ENCODE measurements at places on chromosomes 3 and 15.

- DNase-seq: no peak
Measured at GRCh38 chr3:120763601-120764000, 21.1 kb downstream of the GTF2E1 start.

- DNase-seq: no peak
Measured at GRCh38 chr3:40216471-40216870, 93.0 kb upstream of the EIF1B start.

DNA sequence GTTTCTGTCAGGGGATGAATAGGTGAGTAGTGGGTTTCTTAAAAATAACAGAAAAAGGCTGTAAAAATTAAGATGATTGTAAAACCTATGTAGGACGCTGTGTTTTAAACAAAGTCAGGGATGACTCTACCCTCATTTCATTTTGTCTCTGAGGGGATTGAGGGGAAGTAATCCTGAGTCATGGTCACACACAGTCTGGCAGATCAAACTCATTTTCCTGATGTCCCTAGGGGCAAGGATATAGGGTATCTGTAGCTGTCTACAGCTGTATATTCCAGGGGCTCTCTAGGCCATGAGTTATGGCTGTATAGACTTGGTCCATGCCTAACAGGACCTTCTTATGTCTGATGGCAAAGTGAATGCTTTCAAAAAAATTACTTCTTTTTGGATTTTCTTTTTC is 421.1 kb downstream of the PDCD6IP start:
- DNase-seq: no peak

DNA sequence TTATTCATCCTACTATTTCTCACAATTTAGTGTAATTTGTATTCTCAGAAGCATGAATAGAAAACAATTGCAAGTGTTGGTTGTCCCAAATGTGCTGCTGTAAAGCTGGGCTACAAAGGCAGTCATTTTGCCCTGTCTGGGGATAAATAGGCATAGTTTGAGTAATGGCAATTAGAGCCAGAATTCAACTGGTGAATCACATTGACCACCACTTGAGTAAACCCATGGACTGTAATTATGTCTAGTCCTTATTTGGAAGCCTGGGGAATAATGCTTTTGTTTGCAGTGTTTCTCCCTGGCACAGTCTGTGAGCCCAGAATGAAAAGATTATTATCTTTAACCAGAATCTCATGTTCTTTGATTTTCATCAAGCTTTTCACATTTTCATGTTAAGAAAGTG is 30.5 kb upstream of the CHL1 start:
- DNase-seq: no peak

DNA sequence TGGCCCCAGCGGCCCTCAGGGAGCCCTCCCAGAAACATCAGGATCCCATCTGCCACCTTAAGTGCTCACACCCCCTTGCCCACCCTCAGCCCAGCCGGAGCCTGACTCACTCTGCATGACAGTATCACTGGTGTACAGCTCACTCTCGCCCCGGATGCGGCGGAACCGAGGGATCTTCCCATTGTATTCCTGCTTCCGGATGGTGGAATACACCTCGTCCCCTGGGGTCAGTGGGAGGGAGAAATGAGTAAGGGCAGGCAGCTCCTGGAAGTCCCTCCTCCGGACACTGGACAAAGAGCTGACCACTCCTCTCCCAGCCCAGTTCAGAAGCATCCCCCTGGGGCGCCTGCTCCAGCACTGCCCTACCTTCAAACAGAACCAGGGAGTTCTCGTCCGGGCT is 16.5 kb downstream of the SEMA7A start:
- DNase-seq: no peak

- no peak for DNase-seq
Measured at GRCh38 chr3:181629711-181630110, 82.0 kb upstream of the SOX2 start.

GRCh38 chr15:77186594-77187011 is 115.7 kb upstream of the TSPAN3 start:
- peak; percentile 20 for DNase-seq

DNA sequence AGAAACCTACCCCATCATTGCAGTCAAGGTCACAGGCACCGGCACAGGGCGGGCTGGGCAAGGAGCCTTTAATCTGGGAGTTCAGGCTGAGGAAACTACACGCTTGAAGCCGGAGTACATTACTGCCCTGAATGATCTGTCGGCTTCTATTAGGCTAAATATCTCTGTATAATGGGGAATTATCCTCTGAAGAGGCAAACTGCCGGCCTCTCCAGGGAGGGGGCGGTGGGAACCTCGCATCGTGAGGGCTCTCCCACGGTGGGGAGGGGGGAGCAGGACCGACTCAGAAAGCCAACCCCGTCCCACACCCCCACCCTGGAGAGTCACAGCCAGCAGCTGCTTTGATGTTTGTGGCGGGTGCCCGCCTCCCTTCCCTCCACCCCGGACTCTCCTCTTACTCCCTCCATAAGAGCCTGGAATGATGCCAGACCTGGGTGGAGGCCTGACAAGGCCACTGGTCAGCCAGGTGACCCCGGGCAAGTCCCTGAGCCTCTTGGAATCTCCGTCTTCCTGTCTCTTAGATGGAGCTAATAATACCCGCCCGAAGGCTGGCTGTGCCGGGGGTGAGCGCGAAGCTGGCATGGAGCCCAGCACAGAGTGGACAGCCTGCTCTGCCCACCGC is 63.4 kb upstream of the LINGO1 start:
- DNase-seq: no peak

DNA sequence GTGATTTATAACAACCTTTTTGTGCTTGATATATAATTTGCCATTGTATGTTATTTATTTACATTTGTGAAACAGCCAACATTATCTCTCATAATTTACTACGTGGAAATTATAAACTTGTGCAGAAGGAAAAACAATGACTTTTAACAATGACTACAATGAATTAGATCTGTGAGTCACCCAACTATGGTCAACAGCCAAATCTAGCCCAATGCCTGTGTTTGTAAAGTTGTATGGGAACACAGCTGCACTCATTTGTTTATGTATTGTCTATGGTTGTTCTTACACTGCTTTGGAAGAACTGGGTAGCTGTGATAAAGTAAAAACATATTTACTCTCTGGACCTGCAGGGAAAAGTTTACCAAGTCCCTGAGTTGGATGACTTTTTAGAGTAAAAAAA is 110.4 kb downstream of the OTOL1 start:
- no peak for DNase-seq

GRCh38 chr15:90124507-90124906 is 22.2 kb upstream of the IDH2 start:
- no peak for DNase-seq

DNA sequence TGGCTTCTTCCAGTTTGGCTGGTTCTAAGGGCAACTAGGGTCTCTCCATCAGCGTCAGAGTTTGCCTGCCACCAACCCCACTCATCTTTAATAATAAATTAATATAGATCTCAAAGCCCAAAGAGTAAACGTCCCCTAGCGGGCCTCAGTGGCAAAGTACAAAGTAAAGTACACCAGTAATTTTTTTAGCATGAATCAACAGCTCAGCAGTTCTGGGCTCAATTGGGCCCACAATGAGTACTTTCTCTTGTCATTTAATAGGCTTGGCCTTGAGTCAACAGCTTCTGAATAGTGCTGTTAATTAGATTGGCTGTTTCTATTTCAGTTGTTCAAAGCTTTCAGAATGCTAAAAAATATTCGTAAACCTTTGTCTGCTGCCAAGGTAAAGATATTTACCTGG is 89.0 kb upstream of the PFN2 start:
- DNase-seq: no peak

DNA sequence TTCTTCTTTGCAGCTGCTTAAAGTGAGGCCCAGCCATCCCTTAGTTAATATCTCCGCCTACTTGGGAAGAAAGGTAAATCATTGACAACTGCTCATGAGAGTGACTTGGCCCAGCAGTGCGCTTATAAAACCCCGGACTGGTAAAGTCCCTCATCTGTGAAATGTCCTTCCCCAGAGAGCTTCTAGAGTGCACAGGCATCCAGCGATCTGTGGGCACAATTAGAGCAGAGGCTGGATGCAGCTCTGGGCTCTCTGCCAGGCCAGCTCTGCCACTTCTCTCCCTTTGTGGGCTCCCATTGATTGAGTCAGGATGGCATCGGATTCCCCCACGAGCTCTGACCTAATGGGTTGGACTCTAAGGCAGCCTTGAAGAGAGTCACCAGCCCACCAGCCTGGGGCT is 219.0 kb upstream of the LINGO1 start:
- DNase-seq: no peak

DNA sequence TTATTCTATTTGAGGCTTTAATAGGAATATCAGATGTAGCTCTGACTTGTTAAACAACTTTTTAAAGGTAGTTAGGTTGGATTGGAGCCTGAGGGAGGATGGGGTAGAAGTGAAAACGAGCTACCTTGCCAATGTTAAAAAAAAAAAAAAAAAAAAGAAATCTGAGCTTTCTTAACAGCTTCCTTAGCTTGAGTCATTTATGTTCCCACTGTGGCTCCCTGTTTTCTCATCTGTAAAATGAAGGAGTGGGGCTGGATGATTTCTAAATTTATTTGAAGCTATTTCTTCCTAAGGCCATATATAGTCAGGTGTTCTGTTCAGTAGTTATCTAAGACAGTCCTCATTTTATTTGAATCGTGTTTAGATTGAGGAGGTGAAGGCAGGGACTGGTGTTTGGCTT is 105.7 kb downstream of the EDEM1 start:
- no peak for DNase-seq

- DNase-seq: peak; percentile 61
Measured at GRCh38 chr3:186025161-186025560, 83.7 kb downstream of the ETV5 start.

GRCh38 chr3:6449099-6449498 is 411.8 kb upstream of the GRM7 start:
- DNase-seq: no peak

- no peak for DNase-seq
Measured at GRCh38 chr3:139640456-139640855, 37.3 kb downstream of the NMNAT3 start.

- DNase-seq: peak; percentile 81
Measured at GRCh38 chr15:80160570-80161156, 7.9 kb downstream of the FAH start.

GRCh38 chr15:68935400-68935937 is 5.1 kb downstream of the SPESP1 start:
- no peak for DNase-seq

- DNase-seq: no peak
Measured at GRCh38 chr3:70770650-70771049, 458.2 kb upstream of the MDFIC2 start.

DNA sequence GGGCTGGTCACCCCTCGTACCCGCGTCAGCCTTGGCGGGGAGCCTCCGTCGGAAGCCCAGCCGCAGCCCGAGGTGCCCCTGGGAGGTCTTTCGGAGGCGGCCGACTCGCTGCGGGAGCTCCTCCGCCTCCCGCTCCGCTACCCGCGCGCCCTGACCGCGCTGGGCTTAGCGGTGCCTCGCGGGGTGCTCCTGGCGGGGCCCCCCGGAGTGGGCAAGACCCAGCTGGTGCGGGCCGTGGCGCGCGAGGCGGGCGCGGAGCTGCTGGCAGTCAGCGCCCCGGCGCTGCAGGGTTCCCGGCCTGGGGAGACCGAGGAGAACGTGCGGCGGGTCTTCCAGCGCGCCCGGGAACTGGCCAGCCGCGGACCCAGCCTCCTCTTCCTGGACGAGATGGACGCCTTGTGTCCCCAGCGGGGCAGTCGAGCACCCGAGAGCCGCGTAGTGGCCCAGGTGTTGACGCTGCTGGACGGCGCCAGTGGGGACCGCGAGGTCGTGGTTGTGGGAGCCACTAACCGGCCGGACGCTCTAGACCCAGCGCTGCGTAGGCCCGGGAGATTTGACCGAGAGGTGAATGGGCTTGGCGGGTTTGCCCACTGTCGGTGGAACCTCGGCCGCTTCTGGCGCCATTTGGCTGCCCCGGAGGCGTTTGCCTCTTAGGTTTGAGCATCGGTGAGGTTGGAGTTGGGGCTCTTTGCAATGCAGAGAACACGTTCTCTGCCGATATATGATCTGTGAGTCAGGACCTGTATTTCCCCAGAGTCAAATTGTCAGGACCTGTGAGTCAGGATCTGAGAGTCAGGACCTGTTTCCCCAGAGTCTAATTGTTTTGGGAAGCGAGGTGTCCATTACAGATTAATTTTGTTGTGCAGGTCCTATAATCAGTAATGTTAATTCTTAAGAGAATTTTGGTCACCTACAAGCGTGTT is 24.9 kb upstream of the GATM start:
- DNase-seq: no peak

GRCh38 chr3:19220311-19220710 is 72.0 kb downstream of the KCNH8 start:
- no peak for DNase-seq

DNA sequence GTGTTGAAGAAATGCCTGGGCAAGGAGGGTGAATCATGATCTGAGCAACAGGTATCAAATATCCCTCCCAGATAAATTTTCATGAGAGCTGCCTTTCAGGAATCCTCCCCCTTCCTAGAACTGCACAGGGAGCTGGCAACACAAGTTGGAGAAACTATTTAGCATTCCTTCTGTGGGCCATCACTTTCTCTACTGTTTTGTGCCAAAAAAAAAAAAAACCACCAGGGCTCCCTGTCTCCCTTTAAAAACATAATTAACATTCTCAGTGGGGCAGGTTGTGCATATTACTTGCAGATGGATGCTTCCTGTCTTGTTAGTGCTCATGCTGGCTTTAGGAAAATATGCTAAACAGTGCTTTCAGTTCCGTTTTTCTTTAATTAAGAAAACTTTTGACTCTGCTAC is 234.9 kb upstream of the LMCD1 start:
- DNase-seq: peak; percentile 21

DNA sequence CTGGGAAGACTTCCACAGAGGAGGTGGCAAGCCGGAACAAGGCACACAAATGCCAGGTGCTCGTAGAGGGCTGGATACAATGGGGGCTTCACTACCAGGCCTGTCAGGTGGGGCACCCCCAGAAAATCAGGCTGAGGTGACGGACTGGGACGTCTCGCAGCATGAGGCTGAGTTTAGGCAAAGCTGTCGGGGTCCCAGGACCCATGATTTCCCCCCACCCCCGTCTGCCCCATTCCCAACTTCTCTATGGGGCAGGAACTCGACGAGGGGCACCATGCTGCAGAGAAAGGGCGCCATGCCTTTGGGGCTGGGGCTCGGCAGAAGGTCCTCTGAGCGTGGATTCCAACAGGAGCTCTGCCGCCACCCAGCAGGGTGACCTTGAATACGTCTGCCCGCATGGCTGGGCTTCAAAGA is 65.7 kb upstream of the HES1 start:
- DNase-seq: no peak

- no peak for DNase-seq
Measured at GRCh38 chr3:130712718-130713423, 33.8 kb downstream of the PIK3R4 start.

DNA sequence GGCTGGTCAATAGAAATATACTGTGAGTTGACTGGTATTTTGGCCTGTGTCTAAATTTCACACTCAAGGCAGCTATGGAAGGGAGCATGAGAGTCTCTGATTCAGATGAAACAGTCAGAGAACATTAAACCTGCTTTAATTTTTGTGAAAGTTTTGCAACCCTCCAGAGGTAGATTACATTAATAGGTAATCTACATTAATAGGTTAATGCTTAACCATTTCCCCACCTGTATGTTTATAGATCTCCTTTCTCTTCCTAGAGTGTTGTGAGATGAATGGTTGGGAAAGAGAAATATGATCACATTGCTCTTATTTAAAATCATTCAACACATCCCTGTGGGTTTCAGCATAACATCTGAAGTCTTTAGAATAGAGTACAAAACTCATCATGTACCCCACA is 586.9 kb upstream of the DPPA4 start:
- no peak for DNase-seq
